ENCODE measurements at places on chromosomes 1 and 21.

- H3K27me3 ChIP-seq, result peaks cover 5% of the 10 kb centered on the region
- H3K36me3 ChIP-seq, result no peaks in the 10 kb centered on the region
- DNase-seq, result no peak
- no peak overlapping the region for H3K27ac ChIP-seq
Measured at GRCh38 chr1:203479646-203480045, 4.0 kb downstream of the PRELP start.

DNA sequence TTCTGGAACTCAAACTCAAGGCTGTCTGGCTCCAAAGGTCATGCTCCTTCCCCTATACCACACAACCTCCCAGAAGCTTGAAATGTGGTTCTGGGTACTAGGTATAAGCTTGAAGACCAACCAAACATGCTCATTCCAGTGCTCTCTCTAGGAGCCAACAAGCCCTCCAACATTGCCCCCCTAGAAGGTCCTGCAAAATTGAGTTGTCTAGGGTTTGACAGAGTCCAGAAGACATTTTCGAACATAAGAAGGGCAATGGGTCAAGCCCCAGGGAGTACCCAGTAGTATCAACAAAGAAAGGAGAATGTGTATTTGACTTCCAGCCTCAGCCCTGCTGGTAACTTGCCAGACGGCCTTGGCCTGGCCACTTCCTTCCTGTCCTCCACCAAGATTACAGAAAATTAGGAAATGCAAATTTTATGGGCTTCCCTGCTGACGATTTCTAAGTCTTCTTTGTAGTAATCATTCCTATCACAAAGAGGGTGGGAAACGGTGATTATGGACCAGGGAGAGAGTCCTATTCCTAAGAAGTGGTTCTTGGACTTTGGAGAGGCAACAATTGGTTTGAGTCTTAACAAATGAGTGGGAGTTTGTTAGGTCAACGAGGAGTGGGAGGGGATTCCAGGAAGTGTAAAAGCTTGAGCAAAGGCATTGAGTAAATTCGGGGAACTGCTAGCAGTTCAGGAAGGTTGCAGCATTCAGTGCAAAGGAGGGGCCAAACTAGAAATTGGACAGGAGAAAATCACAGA lies 18.7 kb upstream of the SLAMF1 start:
- H3K27ac ChIP-seq, result no peak overlapping the region
- DNase-seq, result no peak
- peaks cover 35% of the 10 kb centered on the region for H3K4me1 ChIP-seq
- H3K36me3 ChIP-seq, result peaks cover 6% of the 10 kb centered on the region

DNA sequence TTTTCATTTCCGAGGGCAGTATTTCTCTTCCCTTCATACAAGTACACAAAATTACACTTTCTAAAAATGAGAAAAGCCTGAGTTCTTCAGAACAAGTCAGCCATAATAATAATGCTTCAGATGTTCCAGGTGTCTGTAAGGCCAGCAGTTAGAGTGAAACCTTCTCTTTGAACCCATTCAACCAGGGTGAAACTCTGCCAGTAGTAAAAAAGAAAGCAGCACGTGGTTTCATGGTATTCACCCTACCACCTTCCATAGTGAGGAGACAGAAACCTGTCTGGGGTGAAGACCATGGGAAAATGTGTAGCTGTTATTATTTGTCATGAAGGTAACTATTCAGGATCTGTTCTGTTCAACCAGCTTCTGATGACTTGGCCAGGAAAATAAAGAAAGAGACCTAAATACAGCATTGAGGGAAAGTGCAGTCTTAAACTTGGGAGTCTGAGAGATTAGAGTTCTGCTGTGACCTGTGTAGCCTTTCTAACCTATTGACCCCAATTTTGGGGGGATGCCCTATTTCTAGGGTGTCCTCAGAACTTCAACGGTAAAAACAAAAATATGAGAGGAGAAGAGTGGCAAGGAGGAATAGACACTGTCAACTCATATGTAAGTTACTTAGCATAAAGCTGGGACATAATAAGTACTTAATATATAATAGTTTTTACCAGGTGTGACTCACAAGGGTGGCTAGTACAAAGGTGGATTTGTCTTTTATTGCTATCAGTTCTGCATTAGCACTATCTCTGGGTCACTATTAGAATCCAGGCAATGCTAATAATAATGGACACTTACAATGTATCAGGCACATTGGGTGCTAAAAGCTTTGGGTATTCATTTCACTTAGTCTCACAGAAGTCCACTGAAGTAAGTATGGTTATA lies 70.0 kb upstream of the TNFSF4 start:
- H3K27ac ChIP-seq, result no peak overlapping the region
- H3K4me1 ChIP-seq, result peaks cover 5% of the 10 kb centered on the region
- H3K36me3 ChIP-seq, result no peaks in the 10 kb centered on the region
- no peak for DNase-seq

- H3K4me1 ChIP-seq, result no peaks in the 10 kb centered on the region
- no peak for DNase-seq
- no peak overlapping the region for H3K4me3 ChIP-seq
Measured at GRCh38 chr1:91201694-91202093, 179.9 kb upstream of the ZNF644 start.
